ENCODE measurements at places on chromosomes 6 and 20. TPM values are rescaled to one million over a fixed set of nuclear protein-coding genes. Genes with fewer than 3 reads are reported as not detected.

XKR7 gene
- 9.8 TPM for total RNA-seq

GRCh38 chr6:63883597-63883996 is 248.0 kb downstream of the PHF3 start:
- no peak for DNase-seq

- no peak for DNase-seq
Measured at GRCh38 chr6:142500250-142500786, 198.5 kb downstream of the ADGRG6 start.

- DNase-seq: no peak
Measured at GRCh38 chr6:144613859-144614258, 328.7 kb downstream of the UTRN start.

GRCh38 chr6:18347866-18348265 is 39.3 kb upstream of the RNF144B start:
- no peak for DNase-seq

HS3ST5 gene
- total RNA-seq: 13.9 TPM

BCAS4 gene
- total RNA-seq: 11.4 TPM

- DNase-seq: no peak
Measured at GRCh38 chr6:31356216-31356945, 598 bp downstream of the HLA-B start.

GGTLC1 gene
- total RNA-seq: not detected

IMPG1 gene
- total RNA-seq: not detected

DNA sequence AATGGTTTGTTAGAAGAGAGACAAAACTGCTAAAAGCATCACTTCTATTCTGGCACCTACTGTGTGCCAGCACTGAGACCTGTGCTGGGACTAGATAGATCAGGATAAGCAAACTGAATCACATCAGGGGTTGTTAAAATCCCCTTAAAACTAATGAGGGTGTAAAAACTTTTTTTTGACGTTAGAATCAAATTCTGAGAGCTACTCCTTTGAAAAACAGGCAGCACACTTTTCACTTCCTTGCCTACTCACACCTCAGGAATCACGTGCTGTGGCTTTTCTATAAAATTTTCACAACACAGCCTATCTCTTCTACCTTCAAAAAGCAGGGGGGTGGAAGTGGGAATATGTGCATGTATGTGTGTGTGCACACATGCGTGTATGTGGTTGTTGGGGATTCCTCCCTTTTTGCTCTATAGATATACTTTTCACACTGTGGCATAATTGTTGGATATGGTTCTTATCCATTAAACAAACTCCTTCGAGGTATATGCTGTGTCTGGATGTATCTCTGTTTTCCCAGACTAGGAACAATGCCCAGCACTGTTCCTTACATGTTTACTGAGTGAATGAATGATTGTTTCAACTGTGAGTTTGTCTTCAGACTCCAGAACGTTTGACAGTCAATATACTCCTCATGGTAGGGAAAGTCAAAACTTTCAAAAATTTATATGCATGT is 105.4 kb downstream of the FYN start:
- no peak for DNase-seq

DNA sequence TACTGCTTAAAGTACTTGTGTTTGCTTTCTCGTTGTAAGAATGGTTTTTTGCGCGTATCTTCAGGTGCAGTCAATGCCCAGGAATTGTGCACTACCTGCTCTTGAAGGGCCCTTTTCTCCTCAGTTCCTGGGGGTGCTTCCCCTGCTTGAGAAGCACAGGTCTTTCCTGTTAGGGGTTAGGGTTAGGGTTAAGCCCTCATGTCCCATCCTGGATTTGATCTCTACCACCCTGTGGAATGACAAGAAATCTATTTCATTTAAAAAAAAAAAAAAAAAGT is 39.6 kb upstream of the TBXT start:
- no peak for DNase-seq

DNA sequence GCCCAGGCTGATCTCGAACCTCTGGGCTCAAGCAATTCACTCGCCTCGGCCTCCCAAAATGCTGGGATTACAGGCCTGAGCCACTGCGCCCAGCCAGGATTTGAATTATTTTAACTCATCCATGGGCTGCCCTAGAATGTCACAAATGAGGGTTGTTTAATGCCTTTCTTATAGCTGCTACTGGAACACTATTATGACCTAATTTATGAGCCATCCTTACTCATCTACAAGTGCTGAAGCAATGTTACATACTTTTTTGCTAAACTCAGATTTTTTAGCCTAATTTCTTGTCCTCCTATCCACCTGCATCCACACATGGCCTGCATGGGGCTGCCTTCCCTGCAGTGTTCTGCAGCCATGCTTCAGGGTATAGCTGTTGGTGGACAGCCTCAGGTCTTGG is 59.9 kb downstream of the RTN4IP1 start:
- no peak for DNase-seq

- DNase-seq: no peak
Measured at GRCh38 chr6:154605178-154605881, 94.8 kb upstream of the CNKSR3 start.

GRCh38 chr6:137570393-137570792 is 76.2 kb upstream of the OLIG3 start:
- DNase-seq: no peak

DNA sequence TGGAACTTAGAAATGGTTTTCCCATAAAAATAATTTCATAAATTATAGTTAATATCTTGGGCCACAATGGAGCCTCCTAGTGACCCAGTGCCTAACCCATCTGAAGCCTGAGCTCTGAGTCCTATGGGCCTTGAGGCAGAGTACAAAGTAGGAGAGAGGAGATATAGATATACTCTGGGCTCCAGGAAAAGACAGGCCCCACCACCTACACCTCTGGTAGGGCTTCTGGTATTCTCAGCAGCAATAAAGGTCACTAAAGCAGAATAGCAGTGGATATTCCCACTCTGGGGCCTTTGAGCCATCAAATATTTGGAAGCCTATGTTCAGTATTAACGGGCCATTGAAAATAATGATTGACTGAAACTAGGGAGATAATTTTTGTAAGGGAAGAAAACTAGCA is 24.1 kb downstream of the CYP39A1 start:
- no peak for DNase-seq
